ENCODE measurements at places on chromosomes 6 and 20.
A peak's percentile ranks its signal among the peaks of the same experiment; 100 is the strongest.

- no peak for DNase-seq
These were observed 133.6 kb downstream of the CDH26 start for GRCh38 chr20:60091861-60092260.

DNA sequence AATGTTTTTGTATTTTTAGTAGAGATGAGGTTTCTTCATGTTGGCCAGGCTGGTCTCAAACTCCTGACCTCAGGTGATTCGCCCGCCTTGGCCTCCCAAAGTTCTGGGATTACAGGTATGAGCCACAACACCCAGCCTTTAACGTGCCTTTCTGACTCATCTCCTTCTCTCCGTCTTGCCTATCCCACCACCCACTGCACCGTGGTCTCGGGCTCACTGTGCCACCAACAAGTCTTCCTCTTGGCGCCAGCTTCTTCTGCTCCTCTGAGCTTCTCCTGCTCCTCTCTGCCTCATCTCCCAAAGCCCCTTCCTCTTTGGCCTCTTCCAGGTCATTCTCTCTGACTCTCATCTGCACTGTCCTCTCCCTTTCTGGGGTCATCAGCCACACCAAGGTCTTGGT, 41.0 kb downstream of the TMEM242 start:
- DNase-seq = no peak

- no peak for DNase-seq
These were observed 26.8 kb upstream of the MRGBP start for GRCh38 chr20:62769346-62770071.

DNA sequence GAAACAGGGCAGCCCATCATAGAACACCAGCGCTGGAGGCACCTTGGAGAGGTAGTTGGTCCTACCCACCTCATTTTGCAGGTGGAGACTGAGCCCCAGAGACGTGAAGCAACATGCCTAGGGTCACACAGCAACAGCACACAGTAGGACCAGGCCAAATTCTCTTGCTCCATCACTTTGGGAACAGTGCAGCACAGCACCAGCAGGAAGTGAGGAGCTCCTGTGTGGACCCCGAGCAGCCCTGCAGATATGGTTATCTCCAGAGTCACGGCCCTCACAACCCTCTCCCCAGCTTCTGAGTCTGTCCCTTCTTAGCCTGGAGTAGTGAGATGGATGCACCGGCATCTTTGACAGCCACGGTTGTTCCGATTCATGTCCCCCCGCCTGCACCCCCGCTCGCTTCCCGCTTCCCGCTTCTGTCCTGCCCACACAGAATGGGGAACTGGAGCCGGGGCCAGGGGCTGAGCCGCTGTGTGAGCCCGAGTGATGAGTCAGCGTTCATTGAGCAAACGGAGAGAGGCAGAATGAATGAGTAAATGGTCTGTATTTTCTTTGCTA, 72.6 kb upstream of the DUSP22 start:
- no peak for DNase-seq

GRCh38 chr20:61026731-61027130, 225.3 kb upstream of the CDH4 start:
- DNase-seq = no peak

- DNase-seq = no peak
These were observed 8.3 kb downstream of the KIF3B start for GRCh38 chr20:32285621-32286371.

- peak; percentile 18 for DNase-seq
These were observed 20.2 kb upstream of the RREB1 start for GRCh38 chr6:7087491-7087979.

DNA sequence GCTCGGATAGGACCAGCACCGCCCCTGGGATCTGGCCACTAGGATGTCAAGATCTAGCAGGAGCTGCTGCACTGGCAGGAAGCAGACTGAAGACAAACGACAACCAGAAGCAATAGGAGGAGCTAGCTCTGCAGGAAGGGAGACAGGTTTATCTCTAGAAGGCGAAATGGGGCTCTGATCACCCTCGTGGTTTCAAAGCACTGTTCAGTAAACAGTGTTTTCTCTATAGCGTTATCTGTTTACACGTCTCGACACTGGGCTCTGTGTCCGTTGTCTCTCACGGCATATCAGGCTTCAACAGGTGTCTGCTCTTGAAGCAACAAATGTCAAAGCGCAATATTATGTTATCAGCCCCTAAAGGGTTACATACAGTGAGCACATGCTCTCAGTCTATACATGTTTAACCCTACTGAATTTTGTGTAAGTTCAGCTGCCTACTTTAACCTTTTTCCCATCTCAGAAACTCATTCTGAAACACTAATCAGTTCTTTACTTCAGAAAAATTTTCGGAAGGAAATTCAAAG, 23.8 kb downstream of the TMEM14B start:
- DNase-seq = no peak

- DNase-seq = no peak
These were observed 144.4 kb upstream of the SSTR4 start for GRCh38 chr20:22890594-22891300.

- DNase-seq = no peak
These were observed 19.0 kb upstream of the TRDN start for GRCh38 chr6:123655521-123656306.

- no peak for DNase-seq
These were observed 130.1 kb upstream of the ASCC3 start for GRCh38 chr6:101011186-101011585.

- DNase-seq = no peak
These were observed 13.4 kb downstream of the LGSN start for GRCh38 chr6:63306420-63306819.

DNA sequence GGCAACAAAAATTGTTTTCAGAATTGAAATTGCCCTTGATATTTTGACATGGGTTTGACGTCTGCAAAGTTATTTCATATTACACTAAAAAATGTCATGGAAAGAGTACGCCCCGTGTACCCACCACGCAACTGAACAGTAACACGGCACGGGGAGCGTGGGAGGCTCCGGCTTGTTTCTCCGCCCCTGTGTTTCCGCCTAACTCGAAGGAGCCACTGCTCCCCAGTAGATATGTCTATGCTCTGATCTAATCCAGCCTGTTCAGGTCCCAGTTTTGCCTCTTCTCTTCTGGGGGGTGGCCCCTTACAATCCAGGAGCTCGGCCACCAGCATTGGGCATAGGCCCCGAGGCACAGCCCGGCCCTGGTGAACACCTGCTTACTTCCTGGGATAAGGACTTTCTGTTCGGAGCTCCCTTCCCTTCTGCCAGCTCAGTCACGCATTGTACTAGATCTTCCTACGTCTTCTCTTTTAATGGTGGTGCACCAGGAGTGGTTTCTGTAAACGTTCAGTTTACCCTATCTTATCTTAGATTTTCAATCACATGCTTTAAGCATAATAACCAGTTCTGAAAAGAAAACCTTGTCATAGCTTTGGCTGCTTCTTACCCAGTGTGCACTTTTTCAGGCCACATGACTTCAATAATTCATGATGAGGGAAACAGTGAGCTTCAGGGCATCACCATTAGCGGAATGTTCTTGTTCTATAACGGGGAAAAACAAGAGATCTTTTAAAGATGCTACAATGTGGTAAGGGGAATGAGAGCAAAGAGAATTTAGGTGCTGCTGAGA, 43.9 kb upstream of the EXOC2 start:
- no peak for DNase-seq

DNA sequence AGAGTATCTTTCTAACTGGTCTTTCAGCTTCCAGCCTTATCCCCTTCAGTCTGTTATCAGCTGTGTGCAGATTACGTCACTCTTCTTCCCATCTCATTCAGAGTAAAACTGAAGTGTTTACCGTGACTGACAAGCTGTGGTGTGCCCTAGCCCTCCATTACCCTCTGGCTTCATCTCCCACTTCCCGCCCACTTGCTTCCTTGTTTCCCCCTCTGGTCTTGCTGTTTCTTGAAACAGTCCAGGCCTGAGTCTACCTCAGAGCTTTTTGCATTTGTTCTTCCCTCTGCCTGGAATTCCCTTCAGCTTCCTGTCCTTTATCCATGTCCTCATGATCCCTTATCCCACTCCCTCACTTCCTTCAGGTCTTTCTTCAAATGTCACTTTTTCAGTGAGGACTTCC, 66.9 kb downstream of the CARMIL1 start:
- no peak for DNase-seq

GRCh38 chr6:1312203-1312472, 240 bp downstream of the FOXQ1 start:
- DNase-seq = no peak

- no peak for DNase-seq
These were observed 25.8 kb upstream of the TMEM217 start for GRCh38 chr6:37283671-37284151.

GRCh38 chr6:108673153-108673552, 112.4 kb downstream of the FOXO3 start:
- no peak for DNase-seq

DNA sequence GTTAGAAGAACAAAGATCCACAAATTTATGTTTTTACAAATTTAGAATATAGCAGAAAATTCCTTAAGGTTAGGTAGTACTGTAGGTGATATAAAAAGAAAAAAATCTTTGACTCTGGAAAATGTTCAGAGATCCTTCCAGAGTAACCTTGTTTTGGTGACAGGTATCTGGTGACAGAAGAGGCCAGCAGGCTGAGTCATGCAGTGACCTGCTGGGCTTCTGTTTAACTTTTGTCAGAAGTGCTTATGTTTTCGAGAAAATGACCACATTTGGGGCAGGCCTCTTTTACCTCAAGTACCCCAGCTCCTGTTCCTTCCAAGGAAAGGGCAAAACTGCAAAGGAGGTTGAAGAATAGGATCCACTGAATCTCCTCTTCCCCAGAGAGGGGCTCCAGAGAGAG, 10.5 kb upstream of the CLDN20 start:
- DNase-seq = no peak

DNA sequence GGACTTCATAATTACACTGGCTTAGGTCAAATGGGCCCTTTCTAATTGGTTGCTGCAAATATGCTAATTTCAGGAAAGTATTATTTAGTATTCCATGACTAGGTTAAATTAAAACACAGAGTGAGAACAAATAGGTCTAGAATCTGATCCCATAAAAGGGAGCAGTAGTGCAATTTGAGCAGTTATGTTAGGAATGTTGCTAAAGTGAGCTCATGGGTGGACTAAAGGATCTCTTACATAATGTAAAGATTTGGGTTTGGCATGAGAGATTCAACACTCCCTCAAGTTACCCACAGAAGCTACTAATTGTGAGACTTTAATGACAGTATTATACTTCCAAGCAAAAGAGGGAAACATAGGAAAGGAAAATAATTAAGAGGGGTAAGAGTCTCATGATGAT, 109.1 kb downstream of the C6orf58 start:
- DNase-seq = no peak

DNA sequence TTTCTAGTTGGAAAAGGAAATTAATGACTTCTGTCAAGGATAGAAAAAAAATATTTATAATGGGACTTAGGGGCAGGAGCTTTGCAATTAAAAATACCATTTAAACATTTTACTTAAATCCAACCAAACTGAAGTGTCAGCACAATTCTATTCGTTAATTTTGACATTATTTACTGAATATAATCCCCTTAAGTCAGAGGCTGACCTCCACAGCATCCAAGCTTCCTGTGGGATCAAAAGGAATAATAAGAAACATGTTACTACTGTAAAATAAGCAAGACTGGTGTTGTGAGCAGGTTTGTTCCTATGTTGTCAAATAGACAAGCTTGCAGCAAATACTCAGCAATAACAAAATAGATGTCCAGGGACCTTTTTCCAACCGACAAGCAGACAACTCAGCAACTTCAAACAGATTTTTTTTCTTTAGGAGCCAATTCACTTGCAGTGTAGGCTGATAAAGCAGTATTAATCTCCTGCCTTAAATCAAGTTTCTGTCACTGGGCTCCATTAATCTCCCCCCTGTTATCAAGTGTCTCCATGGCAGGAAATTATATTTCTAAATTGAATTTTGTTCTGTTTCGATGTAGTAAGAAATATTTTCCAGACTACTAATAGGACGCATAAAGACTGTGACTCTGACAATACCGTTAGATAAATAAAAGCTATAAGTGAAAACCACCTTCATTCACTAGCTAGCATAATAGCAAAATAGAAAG, 157.4 kb downstream of the HACE1 start:
- DNase-seq = no peak

GRCh38 chr6:116370760-116371119, at the start of gene DSE:
Gene DSE, plus strand, starts transcription at chr6:116370947. Its CDS starts 28,304 bp downstream, at chr6:116399251.
- DNase-seq = peak; percentile 50

DNA sequence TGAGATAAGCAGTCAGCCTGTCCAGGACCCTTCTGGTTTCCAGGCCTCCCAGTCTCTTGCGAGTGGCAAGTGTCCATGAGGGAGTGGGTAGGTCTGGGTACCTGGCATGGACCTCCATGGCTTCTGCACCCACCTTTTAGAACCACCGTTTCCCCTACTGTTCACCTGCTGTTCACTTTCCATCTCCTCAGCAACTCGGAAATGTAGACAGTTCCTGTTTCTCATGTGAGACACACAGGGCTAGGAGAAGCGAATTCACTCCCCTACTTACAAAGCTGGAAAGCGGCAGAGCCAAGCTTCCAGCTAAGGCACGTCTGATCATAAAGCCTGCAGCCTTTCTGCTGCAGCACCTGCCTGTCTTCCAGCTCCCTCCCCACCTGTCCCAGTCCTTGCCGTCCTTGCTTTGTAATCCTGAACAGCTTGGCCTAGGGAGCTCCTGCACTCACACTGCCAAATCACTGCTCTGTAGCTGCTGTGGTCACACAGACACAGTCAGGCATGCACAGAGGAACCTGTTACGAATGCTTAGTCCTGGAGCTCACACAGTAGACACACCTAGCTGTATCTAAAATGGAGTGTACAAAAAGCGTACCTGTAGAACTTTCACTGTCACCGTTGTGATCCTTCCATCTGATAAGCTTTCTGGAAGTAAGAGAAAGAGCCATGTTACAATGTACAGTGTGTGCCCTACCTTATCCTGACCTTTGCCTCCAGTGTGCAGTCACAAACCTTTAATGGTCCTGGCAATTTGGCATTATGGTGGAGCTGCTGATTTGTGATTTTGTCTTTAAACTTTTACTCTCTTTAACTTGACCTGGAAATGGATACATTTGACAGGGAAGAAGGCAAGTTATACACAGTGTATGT, 294.1 kb downstream of the NRN1 start:
- no peak for DNase-seq

DNA sequence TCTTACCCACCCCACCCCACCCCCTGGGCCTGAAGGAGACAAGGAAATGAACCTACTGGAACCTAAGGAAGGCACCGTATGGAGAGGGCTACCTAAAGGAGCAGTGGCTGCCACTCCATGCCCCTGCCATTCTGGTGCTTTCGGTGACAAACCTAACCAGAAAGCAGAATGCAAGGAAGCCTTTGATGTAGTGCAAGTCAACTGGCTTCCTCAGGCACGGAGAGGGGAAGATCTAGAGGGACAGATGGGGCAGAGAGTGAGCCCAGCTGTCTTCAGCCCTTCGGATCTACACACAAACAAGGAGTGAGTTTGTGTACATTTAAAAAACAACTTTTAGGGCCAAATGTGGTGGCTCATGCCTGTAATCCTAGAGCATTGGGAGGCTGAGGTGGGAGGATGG, 39.5 kb downstream of the PPP1R16B start:
- DNase-seq = no peak

DNA sequence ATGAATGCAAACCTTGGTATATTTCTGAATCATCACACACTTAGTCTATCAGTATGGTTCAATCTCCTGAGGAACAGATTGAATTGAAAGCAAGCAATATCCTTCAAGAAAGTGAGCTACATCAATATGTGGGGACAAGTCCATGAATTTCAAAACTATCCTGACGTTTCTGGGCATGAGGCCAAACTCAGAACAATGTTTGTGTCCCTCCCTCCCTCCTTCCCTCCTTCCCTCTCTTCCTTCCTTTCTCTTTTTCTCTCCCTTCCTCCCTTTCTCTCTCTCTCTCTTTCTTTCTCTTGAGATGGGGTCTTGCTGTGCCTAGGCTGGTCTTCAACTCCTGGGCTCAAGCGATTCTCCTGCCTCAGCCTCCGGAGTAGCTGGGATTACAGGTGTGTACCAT, 27.9 kb upstream of the SYNCRIP start:
- DNase-seq = no peak

- no peak for DNase-seq
These were observed 2.9 kb upstream of the FNDC11 start for GRCh38 chr20:63551068-63551467.
